ENCODE measurements at places on chromosomes 2 and 18.

DNA sequence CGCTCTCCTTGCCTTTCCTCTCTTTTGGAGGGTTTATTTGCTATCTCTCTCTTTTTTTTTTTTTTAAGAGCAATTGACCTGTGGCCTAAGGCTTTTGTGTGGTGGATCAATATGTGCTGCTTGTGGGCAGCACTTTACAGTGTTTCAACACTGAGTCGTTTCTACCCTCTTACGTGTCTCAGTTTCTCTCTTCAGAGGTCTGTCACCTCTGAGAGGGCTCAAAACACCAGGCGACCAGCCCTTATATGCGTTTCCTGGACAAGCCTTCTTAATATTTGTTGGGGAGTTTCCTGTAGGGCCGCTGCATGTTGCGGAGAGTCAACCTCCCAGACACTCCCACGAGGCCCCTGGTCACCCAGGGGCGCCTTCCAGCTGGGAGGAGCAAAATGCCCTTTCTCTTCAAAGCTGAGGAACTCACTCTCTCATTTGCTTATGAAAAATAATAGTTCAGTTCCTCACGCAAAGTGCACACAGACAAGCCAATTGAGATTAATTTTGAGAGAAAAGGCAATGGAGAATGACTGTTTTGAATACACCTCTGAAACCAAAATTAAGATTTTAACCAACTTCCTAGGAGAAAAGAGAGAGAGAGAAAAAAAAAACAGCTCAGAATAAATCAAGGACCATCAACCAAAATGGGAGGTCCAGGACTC is 96.3 kb upstream of the B3GNT2 start:
- DNase-seq: no peak

GRCh38 chr2:85237849-85238565 is 89.8 kb downstream of the TGOLN2 start:
- no peak for DNase-seq

- peak; percentile 30 for DNase-seq
Observed at GRCh38 chr2:30252723-30253701, 21.7 kb downstream of the LBH start.

DNA sequence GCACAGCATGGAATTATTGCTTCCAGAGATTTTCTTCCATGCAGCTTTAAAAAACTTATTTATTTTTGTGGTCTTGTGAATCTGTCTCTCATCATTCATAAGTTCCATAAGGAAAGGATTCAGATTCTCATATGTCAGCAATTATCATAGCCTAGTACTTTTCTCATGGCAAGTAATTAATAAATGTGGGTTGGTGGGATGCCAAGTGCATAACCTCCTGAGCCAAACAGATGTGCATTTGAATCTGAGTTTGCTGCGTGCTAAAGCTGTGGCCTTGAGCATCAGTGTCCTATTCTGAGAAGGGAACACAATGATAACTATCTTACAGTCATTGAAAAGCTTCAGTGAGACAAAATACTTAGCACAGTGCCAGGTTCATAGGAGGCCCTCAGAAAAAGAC is 331.9 kb downstream of the PDE11A start:
- DNase-seq: no peak

DNA sequence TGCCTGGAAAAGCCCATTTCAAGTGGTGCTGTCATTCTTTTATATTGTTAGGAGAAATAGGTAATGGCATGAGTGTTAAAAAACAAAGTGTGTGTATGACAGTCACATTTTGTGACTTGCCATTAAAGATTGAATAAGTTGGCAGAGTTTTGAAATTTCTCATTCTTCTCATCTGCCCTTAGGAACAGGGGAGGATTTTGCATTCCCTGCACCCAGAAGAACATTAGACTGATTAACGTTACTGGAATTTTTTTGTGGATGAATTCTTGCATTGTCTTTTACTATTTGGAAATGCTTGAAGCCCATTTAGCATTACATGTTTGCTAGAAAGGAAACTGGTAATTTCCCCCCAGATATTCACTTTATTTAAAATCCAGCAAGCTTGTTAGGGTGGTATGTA is 162.2 kb downstream of the BABAM2 start:
- no peak for DNase-seq

GRCh38 chr2:203951366-203951902 is 14.9 kb downstream of the ICOS start:
- no peak for DNase-seq

- no peak for DNase-seq
Observed at GRCh38 chr2:188601391-188601790, 309.7 kb downstream of the GULP1 start.

- DNase-seq: no peak
Observed at GRCh38 chr2:214127170-214127569, 283.7 kb upstream of the VWC2L start.

DNA sequence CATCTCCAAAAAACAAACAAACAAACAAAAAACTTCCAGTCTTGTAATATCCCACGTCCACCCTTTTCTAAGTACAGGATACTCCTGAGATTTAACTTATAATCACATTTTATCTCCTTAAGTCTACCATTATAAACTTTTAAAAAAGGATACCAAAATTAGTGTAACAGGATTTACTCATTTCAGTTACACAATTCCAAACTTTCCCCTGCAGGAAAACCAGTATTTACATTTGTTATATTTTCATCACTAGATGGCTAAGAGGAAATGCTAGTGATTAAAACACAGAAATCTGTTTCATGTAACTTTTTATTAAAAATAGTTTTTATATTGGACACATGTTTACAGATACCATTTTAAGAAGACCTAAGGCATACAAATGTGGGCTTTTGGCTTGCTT is 27.5 kb downstream of the CFAP36 start:
- DNase-seq: no peak

- no peak for DNase-seq
Observed at GRCh38 chr2:82675186-82675585, 1783.9 kb downstream of the SUCLG1 start.

DNA sequence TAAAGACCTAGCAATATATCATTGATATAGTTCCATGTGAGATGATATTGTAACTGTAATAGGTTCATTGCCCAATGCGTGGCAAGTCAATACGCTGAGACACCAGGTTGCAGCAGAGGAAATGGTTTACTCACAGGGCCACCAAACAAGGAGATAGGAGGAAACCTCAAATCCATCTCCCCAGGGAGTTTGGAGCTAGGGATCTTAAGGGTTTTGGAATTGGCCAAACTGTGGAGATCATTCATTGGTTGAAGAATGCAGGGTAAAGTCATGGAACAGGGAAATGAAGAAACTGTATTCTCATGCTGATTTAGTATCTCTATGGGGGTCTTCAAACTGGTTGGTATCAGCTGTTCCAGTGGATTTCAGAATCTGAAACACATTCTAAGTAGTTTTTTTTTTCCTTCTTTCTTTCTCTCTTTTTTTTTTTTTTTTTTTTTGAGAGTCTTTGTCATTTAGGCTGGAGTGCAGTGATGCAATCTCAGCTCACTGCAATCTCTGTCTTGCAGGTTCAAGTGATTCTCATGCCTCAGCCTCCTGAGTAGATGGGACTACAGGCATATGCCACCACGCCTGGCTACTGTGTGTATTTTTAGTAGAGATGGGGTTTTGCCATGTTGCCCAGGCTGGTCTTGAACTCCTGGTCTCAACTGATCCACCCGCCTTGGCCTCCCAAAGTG is 30.7 kb upstream of the PPM1B start:
- no peak for DNase-seq

DNA sequence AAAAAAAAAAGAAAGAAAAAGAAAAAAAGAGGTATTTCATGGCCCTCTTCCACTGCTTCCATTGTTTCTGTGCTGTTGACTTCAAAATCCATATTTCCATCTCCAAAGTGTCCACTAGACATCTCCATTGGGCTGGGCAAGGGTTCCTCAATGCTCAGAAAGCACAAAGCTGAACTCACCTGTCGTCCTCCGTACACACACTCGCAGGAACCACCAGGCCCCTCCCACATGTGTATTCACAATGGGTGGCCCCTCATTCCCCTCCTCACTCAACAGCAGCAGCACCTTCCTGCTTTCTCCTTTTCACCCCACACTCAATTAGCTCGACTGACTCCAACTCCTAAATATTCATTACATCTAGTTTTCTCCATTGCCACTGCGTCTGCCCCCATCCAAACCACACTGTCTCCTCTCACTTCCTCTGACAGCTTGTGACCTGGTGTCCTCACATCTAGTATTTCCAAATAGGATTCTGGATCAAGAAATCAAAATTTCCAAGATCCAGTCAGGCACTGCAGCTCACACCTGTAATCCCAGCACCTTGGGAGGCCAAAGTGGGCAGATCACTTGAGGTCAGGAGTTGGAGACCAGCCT is 25.2 kb downstream of the OSBPL1A start:
- DNase-seq: no peak

DNA sequence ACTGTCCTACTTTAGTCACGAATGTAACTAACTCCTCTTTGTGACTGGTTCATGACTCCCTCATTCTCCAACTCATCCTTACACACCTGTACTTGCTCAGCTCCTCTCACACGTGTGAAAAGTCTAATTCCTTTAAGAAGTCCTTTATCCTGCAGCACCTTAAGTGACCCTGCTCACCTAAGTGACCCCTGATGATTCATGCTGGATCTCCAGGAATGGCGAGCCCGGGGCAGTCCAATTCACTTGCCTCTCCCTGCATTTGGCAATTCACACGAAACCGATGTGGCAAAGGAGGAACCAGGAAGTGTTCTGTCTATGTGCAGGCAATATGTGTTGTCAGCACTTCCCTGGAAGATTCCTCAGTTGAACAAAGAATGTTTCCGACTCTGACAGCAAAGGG is 189.8 kb upstream of the NABP1 start:
- peak; percentile 5 for DNase-seq

DNA sequence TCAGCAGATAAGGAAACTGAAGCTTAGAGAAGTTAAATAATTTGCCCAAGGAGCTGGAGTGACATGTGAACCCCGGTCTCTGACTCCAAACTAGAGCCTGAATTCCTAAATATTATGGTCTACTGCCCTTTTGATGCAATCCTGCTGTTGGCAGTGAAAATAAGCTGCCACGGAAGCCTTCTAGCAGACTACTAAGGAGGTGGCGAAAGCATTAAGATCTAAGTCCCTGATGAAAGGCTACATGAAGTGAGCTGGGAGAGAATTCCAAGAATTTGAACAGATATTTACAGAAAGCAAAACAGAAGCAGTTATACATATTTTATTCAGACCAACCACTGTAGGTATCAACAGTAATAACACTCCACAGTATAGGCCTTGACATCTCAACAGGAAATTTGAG is 28.1 kb downstream of the TRMT61B start:
- no peak for DNase-seq

DNA sequence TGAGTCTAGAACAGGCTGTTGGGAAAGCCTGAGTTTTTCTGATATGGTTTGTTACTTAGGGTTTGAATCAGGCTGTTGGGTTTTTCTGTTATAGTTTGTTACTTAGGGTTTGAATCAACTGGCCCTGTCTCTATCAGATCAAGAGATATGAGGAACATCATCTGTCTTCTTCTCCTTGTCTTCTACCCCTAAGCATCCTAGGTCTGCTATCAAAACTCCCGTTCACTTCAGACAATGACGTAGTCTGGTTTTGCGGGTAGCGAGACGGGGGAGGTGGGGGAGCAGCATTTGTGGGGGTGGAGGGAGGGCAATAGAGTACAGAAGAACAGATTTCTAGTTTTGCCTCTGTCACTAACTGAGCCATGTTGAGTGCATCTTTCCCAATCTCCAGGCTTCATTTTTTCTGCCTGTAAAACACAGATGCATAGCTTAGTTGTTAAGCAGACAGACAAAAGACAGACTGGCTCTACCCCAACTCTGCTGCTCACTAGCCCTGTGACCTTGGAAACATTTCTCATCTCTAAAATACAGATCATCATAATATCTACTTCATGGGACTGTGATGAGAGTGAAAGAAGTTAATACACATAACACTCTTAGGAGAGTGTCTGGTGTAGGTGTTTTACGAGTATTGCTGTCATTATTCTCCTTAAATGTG is 9.1 kb downstream of the TNP1 start:
- no peak for DNase-seq

- no peak for DNase-seq
Observed at GRCh38 chr2:168194784-168195522, 52.4 kb downstream of the STK39 start.

DNA sequence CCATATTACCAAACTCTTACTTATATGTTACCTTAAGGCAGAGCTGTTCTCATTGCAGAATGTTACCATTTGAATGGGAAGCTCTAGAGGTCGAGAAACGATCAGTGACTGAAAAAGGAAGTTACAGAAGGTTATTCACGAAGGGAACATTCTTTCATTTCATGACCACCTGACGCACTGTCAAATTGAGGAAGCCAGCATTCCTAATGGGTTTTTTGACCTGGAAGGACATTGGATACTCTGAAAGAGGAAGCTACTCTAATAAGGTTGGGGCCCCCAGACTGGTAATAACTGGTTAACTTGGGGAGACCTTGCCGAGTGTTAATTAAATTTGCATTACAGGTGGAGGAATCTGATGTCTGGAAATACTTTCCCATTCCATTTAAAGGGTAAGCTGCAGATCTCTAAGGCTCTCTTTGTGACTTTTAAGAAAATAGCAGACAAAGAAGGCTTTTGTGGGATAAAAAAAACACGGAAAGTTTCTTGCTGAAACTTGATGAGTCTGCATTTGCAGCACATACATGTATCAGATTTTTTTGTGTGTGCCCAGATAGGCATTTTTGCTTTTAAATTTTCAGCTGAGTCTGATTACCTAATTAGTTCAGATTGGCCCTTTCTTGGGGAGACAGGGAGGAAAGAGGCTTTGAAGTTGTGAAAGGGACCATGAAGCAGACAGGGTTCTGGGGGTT is 137.1 kb downstream of the LTBP1 start:
- DNase-seq: no peak

DNA sequence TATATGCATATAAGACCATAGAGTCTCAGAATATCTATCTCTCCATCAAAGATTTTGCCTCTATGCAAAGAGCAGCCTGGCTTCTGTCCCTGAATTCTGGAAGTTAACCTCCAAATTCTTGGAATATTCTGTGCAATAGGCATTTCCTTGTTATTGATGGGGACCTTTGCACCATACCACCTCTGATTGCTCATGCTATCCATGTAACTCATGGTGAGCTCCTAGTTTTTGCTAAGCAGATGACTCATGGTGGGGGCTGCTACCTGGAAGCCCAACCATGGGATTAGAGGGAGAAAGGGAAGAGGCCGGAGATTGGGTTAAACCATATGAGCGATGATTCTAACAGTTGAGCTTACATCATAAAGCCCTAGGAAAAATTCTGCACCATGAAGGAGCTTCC is 310.2 kb upstream of the FIGN start:
- no peak for DNase-seq

GRCh38 chr2:71473346-71474031 is 20.1 kb downstream of the DYSF start:
- no peak for DNase-seq

- no peak for DNase-seq
Observed at GRCh38 chr18:55821219-55821618, 233.2 kb upstream of the TCF4 start.

GRCh38 chr18:55124078-55124763 is 165.0 kb upstream of the CCDC68 start:
- DNase-seq: no peak
